ENCODE measurements at places on chromosomes 13 and 19.

DNA sequence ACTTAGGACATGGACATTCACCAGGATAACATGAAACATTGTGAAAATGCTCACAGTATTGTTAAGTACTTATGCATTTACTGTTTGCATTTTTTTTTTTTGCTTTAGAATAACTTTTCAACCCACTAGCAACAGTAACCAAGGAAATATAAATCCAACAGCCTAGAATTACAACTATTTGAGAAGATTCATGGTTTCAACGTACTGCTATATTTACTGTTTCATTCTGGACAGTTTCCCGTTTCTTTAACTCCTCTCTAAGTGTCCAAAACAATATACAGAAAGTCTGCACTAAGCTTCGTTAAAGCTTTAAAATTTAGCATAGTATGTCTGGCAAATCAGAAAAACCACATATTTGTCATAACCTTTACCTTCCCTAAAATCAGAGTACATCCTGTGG, 2.7 kb downstream of the SMAD9 start:
- no peak for DNase-seq

DNA sequence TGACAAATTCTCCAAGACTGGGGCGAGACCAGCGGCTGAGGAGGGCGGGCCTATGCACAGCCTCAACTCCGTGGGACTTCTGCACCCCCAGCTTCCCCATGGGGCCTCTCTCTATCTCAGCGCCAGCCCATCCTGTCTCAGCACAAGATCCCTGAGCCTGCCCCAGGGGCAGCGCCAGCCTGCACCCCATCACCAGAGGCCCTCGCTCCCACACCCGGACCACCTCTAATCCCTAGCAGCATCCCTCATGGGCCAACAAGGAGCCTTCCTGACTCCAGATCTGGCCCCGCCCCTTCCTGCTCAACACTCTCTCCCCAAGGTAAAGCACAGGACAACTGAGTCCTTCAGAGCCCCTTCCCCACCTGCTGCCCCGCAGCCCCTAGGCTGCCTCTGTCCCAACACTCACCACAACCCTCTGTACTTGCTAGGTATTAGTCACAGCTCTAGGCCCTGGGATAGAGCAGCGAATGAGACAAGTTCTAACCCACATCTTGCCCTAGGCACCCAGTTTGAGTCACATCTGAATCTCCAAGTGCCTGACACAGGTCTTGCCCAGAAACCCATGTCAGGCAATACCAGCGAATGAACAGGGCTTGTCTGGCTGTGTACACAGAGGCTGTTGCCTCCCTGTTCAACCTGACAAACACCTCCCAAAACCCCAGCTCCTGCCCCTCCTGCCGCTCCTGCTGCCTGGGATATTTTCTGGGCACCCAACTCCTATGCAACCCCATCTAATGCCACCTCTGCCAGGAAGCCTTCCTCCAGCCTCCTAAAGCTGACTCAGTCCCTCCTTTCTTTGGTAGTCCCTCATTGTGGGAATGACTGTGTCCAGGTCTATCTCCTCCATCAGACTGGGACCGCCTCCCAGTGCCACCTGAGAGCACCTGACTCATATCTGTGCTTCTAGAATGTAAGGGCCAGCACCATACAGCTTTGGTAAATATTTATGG, 18.6 kb downstream of the GRIK5 start:
- no peak for DNase-seq

- no peak for DNase-seq
These were observed 3.6 kb downstream of the CACNG7 start for GRCh38 chr19:53912653-53913052.

DNA sequence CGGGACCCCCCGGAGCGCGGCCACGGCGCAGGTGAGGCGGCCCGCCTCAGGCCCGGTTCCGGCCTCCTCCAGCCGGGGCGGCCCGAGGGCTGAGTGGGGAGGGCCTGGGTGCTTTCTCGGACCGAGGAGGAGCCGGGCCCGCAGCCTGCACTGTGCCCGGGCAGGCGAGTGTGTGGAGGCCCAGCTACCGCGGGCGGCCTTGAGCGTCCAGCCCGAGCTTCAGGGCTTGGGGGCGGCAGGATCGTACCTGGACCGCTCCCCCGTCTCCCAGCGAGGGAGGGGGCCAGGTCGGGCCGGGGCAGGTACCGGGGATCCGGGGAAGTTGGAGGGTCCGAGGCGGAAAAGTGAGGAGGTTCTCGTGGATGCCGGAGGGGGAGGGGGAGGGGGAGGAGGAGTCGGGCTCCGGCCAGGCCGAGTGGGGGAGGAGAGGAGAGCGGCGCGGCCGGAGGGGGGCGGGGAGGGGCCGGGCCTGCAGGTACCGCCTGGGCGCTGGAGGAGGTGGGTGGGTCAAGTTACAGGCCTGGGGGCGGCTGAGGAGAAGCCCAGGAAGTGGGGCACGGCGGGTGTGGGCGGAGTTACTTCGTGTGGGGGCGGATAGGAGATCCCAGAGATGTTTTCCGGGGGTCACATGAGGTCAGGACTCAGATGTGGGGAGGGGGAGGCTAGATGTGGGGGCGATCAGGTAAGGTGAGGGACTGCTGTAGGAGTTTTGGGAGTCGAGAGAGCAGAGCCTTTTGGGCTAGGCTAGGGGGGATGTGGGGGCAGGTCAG, 545 bp downstream of the NACC1 start:
- DNase-seq = no peak

DNA sequence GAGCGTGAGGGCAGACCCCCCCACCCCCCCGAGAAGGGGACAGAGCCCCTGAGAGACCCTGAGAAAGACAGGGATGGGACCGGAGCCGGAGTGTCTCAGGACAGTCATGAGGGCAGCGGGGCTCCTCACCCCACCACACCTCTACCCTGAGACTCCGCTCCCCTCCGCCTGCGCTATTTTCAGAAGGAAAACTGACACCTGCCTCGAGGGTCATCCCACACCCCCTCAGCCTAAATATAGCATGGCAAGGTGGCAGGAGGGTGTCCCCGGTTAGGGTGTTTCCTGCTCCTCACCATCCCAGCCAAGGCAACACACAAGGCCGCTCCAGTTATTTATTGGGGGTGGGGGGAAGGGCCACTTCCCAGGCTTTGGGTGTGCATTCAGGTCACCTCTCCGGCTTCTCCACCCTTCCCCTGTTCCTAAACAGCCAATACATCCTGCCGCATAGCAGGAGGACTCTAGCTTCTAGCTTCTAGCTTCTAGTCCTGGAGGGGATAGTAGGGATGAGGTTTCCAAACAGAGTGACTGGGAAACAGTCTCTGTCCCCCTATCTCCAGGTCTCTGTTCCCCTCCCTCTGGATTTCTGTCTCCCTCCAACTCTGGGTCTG, 1.4 kb upstream of the NTF4 start:
- no peak for DNase-seq

- DNase-seq = no peak
These were observed 49.0 kb downstream of the BRD4 start for GRCh38 chr19:15283141-15283883.

DNA sequence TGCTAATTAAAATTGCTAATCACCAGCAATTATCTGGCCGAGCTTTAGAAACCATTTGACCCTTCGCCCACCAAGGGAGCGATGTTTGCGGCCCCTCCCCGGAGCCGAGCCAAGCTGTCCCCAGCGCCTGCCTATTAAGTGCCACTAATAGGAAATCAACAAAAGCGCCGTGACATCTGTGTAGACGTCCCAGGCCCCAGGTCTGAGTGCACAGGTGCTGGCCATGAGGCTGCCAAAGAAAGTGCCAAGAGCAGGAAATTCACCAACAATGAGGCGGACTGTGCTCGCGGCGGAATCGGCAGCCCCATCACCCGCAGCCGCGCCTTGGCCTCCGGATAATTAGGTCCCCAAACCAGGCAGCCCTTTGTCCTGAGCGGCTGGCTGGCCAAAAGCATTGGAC, 44.5 kb upstream of the SPACA7 start:
- no peak for DNase-seq

- DNase-seq = no peak
These were observed 3.3 kb upstream of the RPL36 start for GRCh38 chr19:5686647-5687359.

DNA sequence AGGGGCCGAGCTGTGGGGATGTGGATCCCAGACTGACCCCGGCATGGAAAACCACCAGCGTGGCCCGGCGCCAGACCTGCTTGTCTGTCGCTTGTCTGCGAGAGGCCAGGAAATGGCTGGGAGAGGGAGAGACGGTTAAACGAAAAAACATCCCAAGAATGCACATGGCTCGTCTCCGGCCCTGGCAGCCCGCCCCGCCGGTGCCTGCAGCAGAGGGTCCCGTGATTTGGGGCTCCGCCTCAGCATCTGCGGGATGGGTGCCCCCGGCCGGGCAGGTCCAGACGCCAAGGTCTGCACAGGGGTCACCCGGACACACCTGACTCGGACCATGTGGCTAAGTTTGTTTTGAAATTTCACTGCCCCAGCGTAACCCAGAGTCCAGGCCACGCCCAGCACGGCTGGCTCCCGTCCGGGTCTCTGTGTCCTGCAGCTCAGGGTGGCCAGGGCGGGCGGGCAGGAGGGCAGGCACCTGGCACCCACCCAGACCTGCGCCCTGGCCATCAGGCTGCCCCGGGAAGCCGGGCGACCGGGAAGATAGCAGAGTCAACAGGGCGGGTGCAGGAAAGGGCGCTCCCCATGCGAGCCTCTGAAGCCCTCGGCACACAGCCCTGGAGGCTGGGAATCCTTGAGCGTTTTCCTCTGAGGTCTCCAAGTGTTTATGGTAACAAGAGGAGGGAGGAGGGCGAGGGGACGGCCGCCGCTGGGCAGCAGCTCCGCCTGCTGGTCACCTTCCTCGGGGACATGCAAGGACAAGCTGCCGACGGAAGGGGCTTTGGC, 103.2 kb downstream of the GADD45B start:
- peak; percentile 64 for DNase-seq

DNA sequence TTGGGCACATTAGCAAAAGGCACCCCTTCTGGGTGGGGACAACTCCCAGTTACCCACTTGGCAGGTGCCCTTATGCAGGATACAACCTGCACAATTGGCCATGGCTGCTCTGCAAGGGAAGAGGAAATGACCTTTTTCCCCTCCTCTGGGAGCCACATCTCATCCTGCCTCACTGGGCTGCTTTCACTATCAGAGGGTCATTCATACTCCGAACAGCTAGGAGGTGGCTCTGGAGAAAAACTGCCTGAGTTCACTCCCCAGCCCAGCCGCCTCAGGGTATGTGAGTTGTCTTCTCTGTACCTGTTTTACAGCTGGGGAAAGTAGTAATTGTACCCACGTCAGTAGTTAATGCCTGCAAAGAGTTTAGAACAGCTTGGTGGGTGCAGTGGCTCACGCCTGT, 7.1 kb upstream of the ACTN4 start:
- DNase-seq = no peak

DNA sequence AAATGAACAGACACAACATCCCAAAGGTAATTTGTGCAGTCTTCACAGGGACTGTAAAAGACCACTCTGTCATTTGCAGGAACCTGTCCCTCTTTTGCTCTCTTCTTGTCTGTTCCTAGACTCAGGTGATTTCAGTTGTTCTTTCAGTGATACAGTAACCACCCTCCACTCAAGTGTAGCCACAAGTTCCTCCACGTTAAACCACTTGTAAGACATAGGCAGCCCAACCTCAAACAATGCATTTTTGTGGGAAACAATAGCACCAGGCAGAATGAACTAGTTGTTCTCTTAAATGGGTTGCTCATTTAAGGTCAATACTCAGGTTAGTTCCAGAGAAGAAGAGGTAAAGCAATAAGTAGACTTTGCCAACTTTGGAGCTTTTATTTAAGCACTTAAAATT, 359.4 kb downstream of the MZT1 start:
- DNase-seq = no peak

Data from AG09309 (cell line).